ENCODE measurements at places on chromosomes 5 and 9.

GRCh38 chr5:97606531-97606930, 423.5 kb upstream of the RIOK2 start:
- no peak overlapping the region for H3K27ac ChIP-seq
- H3K36me3 ChIP-seq, result no peaks in the 10 kb centered on the region
- no peak for DNase-seq

GRCh38 chr9:130866474-130866965, 30.1 kb downstream of the QRFP start:
- DNase-seq, result peak; percentile 86
- H3K27ac ChIP-seq, result no peak overlapping the region
- H3K4me3 ChIP-seq, result no peak overlapping the region
- no peaks in the 10 kb centered on the region for H3K36me3 ChIP-seq

- H3K36me3 ChIP-seq, result no peaks in the 10 kb centered on the region
- H3K27ac ChIP-seq, result no peak overlapping the region
- DNase-seq, result no peak
- no peaks in the 10 kb centered on the region for H3K27me3 ChIP-seq
Observed at GRCh38 chr9:101995231-101995630, 256.8 kb upstream of the GRIN3A start.

- H3K4me1 ChIP-seq, result no peaks in the 10 kb centered on the region
- peak within 1 kb of the TSS; percentile 76 for H3K4me3 ChIP-seq
- peaks cover 4% of the 10 kb centered on the region for H3K27me3 ChIP-seq
- no peak within 1 kb of the TSS for H3K27ac ChIP-seq
- H3K36me3 ChIP-seq, result no peaks in the 10 kb centered on the region
Observed at GRCh38 chr5:53480416-53481158, at the start of gene FST. Gene FST (plus strand): TSS chr5:53480629. CDS start chr5:53480792, 163 bp downstream.

DNA sequence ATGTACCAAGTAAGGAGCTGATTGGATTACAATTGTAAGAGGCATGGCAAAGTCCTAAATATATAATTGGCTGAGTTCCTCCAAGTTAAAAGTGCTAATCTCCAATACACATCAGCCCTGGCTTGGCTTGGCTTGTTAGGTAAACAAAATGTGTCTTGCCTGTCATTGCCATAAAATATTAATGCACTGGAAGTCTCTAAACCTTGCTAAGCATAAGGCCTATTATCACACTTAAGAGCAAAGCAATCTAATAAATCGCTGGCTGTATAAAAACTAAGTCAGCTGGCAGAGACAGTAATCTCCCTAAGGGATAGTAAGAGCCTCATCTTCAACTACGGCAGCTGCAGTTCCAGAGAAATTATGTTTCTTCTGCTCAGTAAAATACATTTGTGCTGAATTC, 418.6 kb upstream of the GRAMD2B start:
- no peak for DNase-seq
- H3K4me3 ChIP-seq, result no peak overlapping the region
- no peaks in the 10 kb centered on the region for H3K27me3 ChIP-seq
- H3K36me3 ChIP-seq, result no peaks in the 10 kb centered on the region
- no peak overlapping the region for H3K27ac ChIP-seq

DNA sequence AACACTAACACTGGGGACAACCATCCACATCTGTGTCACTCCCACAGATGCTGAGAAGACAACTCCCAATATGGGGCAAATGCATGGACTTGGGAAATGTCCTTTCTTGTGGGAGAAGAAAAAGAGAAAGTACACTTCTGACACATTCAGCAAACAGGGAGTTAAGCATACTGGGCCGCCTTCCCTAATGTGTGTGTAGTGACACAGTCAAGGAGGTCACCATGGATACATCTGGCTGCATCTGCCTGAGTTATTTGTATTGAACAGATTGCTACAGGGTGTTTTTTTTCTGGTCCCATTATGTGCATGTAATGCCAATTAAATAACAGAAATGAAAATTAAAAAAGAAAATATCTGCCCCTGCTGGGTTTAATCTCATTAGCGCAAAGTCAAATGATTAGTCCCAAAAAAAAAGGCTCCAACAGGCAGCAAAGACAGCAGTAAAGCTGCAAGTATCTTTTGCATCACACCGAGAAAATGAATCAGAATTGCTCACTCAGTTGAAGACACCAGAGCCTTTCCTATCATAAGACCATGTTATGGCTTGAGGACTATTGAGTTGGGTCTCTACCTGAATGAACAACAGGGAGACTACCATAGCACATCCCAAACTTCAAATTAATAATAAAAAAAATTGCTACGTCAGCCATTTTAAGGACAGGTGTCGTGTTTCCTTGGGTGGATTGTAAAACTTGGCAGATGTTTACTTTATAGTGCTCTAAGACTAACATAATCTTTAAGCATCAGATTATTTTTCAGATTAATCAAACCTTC, 395.9 kb downstream of the DTWD2 start:
- H3K27ac ChIP-seq, result no peak overlapping the region
- peak; percentile 16 for DNase-seq
- no peaks in the 10 kb centered on the region for H3K4me1 ChIP-seq
- H3K4me3 ChIP-seq, result no peak overlapping the region
- no peaks in the 10 kb centered on the region for H3K27me3 ChIP-seq

DNA sequence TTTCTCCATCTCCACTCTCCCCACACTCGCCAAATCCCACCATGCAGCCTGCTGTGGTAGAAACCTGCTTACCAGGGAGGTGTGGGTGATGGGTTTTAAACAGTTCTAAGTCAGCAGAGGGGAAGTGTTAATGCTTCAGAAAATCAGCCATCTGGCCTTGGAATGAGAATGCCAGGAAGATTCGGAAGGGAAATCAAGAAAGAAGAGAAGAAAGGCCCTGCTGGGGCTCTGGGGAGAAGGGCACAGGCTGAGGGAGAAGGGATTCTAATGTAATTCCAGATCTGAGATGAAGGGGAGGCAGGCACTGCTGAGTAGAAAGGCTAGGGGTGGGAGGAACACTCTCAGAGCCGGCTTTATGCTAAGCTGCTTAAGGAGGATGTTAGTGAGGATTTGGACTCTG, 434.7 kb upstream of the DMAC1 start:
- no peak overlapping the region for H3K27ac ChIP-seq
- no peaks in the 10 kb centered on the region for H3K36me3 ChIP-seq
- no peaks in the 10 kb centered on the region for H3K4me1 ChIP-seq

All from kidney (tissue), 22 donors.